ENCODE measurements at places on chromosomes 2 and 18.
A peak's percentile ranks its signal among the peaks of the same experiment; 100 is the strongest.

- no peak for DNase-seq
These were observed 109.2 kb downstream of the CCDC85A start for GRCh38 chr2:56292951-56293350.

- no peak for DNase-seq
These were observed 219.3 kb upstream of the APCDD1 start for GRCh38 chr18:10234912-10235660.

- DNase-seq, result no peak
These were observed 397.7 kb downstream of the NUP35 start for GRCh38 chr2:183521911-183522310.

DNA sequence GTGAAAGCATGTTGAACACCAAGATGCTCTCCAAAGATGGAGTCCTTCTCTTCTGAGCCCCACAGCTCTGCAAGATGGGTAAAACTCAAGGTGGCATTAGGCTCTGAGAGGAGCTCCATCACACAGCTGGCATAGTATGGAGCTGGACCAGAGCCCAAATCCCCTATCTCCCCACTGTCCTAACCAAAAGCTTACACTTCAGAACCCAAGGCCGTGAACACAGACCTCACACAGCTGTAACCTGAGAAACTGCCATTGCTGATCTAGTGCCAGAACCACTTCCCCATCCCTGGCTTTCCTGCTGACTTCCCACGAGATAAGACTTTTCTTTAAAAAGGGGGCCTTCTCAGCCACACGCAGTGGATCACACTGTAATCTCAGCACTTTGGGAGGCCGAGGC, 25.0 kb downstream of the TTC32 start:
- no peak for DNase-seq

DNA sequence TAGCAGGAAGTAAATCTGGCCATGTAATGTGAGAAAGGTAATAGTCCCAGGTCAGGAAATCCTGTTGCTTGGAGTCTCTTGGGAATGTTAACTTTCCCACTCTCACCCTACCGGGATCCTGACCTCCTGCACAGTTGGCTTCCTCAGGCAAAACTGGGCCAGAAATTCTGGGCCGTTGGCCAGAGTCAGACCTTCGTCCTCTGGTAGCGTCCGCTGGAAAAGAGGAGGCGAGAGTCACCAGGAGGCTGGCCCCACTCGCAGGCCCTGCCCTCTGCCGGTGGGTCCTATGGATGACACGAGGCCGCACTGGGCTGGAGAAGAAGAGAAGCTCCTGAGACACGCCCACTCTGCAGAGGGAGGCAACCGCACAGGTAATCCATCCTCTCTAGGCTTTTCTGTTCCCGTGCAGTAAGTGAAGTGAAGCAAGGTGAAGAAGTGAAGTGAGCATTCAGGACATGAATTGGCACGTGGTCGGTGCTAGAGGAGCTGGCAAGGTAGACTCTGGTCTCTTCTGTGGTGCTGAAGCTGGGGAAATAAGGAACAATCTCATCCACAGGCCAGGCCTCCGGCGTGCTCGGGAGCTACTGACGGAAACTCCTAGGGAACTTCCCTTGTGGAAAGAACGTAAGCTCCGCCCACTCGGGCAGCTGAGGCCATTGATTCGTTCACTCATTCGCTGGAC, 182.7 kb upstream of the GLI2 start:
- DNase-seq, result peak; percentile 90

DNA sequence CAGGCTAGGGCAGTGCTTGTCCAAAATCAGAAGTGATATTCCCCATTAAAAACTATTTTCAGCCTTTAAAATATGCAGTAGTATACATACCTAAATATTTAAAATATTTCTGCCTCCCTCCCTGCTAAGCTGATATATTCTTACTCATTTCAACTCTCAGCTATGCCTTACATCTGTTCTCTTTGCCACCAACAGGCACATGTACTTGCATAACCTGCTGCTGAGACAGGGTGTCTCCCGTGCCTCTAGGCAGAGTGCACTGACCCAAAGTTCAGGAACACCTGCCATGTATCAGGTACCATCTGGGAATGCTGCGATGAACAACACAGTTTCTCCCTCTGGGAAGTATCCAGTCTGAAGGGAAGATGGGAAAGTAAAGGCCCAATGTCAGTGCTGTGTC, 91.7 kb downstream of the STK39 start:
- DNase-seq, result no peak

DNA sequence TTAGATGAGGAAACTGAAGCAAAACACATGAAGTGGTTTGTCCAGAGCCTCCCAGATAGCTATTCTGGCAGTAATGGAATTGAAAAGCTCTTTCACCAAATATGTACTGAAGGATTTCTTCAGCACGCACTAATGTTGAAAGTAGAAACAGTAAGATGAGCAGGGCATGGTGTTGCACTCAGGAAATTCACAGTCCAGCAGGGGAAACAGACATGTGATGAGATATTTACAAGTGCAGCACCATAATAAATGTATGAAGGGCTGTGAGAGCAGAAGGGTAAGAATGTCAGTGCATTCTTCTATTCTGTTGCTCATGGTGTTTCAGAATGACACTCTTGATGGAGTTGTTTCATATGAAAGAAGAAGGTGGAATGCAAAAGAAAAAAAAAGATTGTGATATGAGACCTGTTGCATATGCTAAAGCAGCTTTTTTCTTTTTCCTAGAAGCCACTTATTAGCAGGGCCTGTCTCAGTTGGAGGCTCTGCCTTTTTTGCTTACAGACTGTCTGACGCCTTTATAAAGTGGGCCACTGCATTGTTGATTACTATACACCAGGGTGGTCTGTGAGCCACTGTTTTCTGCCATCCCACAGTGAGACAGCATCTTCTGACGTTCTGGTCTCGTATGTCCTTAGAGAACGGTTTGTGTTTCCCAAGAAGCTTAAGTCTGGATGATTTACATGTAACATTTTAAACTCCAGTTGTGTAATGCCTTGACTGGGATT, 516.9 kb downstream of the ARHGAP15 start:
- DNase-seq, result no peak

- no peak for DNase-seq
These were observed 29.0 kb downstream of the TBR1 start for GRCh38 chr2:161445097-161445496.

DNA sequence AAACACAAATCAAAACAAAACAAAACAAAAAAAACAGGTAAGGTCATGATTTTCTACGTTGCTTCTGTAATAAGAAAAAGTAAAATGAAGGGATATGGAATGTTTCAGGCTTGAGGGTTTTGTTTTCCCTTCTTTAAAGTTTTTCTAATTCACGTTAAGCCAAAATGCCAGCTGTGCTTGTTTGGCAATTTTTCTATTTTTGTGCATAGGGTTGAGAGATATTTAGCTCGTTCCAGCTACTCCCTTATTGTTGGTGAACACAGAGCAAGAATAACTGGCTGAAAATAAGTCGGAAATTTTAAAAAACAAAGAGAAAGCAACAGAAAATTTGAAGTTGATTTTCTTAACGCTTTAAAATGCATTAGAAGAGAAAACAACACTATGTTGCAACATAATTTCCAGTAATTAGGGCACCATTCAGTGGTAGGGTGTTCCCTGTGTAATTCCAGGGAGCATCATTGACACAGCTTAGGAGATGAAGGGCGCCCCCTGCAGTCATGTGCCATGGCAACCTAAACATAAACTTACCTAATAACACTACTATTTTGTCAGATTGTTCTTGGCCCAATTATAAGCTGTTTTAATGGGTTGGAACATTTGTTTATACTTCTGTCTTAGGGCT, 99.5 kb downstream of the DTNA start:
- DNase-seq, result peak; percentile 51

DNA sequence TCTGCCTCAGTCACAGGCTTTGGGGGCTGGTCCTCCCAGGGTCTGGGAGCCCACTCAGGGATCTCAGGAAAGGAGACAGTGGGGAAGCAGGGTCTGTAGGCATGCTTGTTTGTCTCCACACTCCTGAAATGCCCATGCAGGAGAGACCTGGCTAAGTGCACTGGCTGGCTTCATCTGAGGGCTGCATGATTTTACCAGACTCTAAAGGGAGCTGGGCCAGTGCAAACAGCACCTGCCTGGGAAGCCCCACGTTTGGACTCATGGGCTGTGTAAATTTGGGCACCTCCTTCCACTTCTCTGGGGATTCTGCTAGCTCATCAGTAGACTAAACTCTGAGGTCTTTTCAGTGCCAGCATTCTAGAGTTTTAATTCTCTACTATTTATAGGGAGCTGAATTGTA, 33.7 kb downstream of the LYPD1 start:
- no peak for DNase-seq

GRCh38 chr18:25189391-25190185, 162.4 kb downstream of the ZNF521 start:
- DNase-seq, result no peak

GRCh38 chr2:26911911-26912861, 58.3 kb upstream of the MAPRE3 start:
- DNase-seq, result no peak

- DNase-seq, result no peak
These were observed 488.6 kb downstream of the BCL11A start for GRCh38 chr2:60064687-60065389.

- no peak for DNase-seq
These were observed 360.5 kb downstream of the EPHA4 start for GRCh38 chr2:221211653-221212052.

- DNase-seq, result no peak
These were observed 317.4 kb downstream of the EN1 start for GRCh38 chr2:118529908-118530599.

DNA sequence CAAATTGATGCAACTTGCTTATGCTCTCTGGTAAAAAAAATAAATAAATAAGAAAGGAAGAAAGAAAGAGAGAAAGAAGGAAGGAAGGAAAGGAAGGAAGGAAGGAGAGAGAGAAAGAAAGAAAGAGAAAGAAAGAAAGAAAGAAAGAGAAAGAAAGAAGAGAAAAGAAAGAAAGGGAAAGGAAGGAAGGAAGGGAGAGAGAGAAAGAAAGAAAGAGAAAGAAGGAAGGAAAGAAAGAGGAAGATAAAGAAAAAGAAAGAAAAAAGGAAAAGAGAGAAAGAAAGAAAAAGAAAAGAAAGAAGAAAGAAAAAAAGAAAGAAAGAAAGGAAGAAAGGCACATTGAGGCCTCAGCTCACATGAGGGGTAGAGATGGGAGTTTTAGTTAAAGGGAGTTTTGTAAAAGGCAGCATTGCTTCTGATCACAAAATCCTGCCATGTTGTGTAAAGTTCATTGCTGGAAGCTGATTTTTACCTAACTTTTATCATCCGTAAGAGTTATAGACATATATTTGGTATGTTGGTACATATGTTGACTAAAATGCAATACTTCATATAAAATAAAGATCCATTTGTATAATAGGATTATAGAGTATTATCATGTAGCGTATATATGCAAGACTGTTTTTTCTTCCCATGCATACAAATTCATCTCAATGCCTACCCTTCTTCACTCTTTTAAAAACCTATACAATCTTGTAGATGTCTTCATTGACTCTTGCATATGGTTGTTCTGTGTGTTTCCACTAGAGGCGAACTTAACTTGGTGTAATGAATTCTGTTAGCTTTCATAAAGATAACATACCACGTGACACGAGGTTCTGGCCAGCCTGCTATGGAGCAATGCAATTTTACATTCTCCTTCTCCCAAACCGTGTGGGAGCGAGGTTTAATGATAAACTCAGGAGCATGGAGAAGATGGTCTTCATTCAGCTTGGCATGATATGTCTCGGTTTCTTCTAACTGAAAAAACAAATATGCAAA, 32.8 kb downstream of the MYOM1 start:
- DNase-seq, result no peak

DNA sequence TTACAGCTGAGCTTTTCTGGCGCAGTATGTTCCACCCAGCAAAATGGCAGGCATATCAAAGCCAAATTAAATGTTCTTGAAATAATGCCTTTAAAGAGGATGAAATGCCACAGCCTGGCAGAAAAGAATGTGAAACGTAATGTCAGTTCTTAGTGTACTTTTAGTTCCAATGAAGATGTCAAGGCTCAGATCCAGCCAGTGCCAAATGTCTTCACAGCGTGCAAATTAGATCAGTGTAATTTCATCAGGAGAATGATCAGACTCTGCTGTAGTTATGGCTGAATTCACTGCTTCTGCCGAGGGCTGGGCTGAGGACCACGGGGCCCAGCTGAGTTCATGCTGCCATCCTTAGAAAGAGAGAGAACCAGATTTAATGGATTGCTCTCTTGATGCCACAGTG, 78.7 kb upstream of the ITGA4 start:
- DNase-seq, result no peak

DNA sequence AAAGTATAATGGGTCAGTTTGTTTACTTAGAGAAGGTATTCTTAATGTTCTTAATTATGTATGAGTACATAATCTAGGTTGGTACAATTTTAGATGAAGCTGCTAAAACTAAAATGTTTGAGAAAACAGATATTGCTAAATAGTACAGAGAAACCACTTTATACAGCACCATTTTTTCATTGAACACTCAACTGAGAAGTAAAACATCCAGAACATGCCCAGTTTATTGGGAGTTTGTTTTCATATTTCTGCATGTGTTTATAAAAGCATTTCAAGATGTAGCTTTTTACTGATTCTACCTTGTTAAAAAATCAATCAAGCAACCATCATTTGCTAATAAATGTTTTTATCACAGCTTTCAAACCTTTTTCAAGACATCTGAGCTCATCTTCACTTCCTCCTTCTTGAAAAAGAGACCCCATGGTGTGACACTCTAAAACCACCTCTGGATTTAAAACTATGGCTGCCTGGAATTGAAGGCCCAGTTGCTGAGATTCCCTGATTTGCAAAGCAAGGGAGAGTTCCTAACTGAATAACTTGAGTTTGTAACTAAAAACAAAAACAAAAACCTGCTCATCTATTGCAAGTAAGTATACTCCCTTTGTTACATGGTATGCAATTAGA, 585.9 kb downstream of the ZEB2 start:
- DNase-seq, result no peak
